ENCODE measurements at places on chromosomes 6 and 20.

GRCh38 chr6:79180052-79180451 lies 54.4 kb downstream of the HMGN3 start:
- DNase-seq = no peak

DNA sequence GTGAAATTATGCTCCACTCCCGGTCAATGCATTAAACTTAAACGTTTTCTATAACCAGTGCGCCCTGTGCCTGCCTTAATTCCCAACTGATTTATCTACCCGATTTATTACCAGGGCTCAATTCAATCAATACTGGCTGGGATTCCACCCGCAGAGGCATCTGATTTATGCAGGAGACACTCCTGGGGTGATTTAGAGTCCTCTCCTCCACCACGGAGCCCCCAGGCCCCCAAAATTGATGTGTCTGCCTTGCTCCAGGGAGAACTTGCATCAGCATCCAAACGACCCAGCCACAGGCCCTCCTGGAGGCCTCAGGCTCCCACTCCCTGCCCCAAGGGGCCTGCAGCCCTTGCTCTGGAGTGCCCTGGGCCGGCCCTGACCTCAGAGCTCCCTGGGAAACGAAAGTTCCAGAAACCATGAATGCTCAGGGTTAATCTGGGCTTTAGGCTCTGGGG lies 29.5 kb downstream of the ANKRD60 start:
- DNase-seq = no peak

DNA sequence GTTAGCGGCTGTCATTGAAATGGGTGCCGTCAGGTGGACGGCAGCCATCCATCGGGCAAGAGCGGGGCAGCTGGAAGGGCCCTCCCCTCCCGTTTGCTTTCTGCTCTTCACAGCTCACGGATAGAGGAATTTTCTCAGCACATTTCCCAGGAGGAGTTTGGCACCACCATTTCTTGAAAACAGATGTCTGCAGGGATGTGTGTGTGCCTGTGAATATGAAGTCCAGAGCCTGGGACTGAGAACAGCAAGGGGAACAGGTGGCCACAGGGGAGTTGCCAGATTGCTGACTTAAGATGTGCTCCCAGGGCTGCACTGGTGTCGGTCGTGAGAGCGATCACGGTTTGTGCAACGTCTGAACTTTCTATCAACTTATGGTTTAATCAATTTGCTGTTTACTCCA lies 22.1 kb upstream of the ECI2 start:
- DNase-seq = no peak

- DNase-seq = no peak
These were observed 298.1 kb upstream of the FOXQ1 start for GRCh38 chr6:1013656-1014430.

GRCh38 chr20:61347443-61347842 lies 95.4 kb downstream of the CDH4 start:
- DNase-seq = no peak

DNA sequence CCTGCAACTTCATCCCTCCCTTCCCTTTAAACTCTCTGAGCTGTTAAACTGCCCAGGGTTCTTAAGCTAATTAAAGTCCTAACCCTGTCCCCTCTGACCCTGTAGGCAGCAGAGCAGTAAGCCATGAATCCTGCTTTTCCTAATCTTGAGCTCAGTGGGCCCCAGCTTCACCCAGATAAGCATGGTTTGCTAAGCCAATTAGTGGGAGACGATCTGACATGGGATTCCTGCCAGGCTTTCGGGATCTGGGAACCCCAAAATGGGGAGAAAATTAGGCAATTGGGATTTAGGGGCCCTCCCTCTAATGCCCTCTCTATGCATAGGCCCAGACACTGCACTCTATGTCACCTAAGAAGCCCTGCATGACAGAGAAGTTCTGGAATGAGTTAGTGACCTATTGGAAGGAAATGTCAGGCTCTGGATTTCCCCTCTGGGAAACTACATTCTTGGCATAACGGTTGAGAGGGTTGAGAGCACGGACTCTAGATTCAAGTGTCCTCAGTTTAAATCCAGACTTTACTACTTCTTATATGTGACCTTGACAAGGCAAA lies 4.6 kb downstream of the XKR7 start:
- no peak for DNase-seq

GRCh38 chr6:5677219-5678000 lies 329.3 kb downstream of the NRN1 start:
- no peak for DNase-seq

GRCh38 chr6:4805553-4806336 lies 29.5 kb downstream of the CDYL start:
- DNase-seq = peak; percentile 13

DNA sequence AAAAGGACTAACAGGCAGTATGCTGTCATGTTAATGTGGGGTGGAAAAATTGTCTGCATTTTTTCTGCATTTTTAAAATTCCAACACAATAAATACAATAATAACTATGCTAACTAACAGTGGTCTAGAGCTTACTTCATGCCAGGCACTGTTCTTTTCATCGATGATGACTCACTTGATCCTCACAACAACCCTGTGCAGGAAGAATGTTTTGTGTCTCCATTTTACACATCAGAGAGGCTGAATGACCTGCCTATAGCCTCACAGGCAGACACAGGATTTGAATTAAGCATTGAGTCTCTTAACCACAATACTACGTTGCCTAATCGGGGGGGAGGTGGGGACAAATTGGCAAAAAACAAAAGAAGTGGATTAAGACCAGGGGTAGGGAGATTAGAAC lies 26.9 kb upstream of the FANCE start:
- DNase-seq = no peak

DNA sequence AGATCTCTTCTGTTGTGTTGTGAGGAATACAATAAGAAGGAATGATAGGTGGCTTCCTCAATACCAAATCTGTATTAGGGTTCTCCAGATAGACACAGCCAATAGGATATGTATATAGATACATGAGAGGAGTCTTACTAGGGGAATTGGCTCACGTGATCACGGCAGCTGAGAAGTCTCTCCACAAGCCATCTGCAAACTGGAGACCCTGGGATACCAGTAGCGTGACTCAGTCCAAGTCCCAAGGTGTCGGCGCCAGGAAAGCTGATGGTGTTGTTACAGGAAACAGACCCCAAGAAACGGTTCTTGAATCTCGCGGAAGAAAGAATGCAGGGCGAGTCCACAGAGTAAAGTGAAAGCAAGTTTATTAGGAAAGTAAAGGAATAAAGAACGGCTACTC lies 61.4 kb downstream of the SYTL3 start:
- DNase-seq = no peak

Measured in CD4-positive, alpha-beta T cell treated with Interleukin-2 at 100 ng/mL for 4 hours (primary cell).